ENCODE measurements at places on chromosomes 4 and X.

DNA sequence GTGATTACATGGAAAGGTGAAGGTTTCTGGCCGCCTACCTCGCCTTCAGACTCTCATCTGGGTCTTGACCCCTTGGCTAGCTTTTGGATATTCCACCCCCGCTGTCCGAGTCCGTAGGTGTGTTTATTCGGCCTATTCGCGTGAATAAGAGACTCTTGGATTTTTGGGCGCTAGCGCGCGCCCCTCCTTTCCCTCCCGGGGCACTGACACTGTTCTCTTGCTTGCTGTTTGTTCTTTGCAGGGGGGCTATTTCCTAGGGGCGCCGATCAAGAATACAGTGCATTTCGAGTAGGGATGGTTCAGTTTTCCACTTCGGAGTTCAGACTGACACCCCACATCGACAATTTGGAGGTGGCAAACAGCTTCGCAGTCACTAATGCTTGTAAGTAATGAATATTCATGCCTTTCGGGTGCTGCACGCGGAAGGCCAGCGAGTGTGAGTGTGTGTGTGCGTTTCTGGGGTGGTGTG is 932 bp downstream of the GRIA2 start:
- no peak for DNase-seq

- DNase-seq: no peak
These were observed 93.1 kb upstream of the TEX13D start for GRCh38 chrX:124239324-124239723.

DNA sequence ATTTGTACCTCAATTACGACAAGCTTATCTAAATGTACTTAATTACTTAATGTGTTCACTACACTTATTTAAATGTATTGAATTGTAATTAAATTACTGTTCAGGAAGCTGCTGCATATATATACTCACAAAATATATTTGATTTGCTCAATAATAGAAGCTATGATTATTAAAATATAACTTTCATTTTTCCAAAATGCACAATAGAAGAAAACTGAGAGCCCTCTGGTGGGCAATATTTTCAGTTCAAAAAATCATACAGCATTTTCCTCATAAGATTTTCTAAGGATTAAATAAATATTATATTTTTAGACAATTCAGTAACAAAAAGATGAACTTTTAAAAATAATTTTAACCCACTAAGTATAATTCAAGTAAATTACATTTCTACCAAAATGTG is 217.3 kb downstream of the DKK2 start:
- no peak for DNase-seq

DNA sequence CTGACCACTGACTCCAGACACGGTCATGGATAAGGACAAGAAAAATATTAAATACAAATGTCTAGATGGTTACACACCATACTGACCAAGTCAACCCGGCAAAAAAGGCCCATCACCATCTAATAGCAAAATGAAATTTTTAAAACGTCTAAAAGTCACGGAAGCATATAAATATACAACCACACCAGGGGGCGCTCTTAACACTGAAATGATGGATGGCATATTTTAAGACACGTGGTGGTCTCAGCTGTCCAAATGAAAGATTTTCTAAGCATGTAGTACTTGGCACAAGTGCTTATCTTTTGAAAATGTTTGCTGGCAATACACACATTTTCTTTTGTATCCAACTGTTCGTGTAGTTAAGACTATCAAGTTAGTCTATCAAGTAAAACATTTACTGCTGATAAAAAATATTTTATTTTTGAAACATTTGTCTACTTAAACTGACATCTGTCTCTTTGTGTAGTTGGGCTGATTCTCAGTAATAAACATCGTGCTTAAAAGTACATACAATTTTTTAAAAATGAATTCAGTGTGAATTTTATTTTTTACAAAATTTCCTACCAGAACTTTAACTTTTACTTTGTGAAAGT is 64.6 kb downstream of the COX7B2 start:
- no peak for DNase-seq

- DNase-seq: no peak
These were observed 9.6 kb upstream of the NDUFC1 start for GRCh38 chr4:139311909-139312308.

DNA sequence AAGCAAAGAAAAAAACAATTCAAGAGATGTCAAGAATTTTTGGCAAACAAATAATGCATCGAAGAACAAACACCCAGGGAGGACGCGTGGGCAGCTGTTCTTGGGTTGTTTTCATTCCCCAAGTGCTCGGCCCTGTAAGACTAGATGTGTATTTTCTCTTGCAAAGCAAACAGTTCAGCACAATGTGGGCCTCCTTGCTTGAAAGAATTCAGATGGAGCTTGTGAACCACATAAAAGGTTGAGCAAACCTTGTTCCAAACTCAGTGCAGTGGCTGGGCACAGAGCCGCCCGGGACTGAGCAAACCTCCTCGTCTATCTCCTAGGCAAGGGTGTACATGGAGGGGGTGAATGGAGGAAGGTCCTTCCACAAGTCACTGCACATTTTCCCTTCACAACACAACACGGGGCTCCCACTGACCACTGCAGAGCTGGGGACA is 82.4 kb downstream of the HTRA3 start:
- DNase-seq: no peak

DNA sequence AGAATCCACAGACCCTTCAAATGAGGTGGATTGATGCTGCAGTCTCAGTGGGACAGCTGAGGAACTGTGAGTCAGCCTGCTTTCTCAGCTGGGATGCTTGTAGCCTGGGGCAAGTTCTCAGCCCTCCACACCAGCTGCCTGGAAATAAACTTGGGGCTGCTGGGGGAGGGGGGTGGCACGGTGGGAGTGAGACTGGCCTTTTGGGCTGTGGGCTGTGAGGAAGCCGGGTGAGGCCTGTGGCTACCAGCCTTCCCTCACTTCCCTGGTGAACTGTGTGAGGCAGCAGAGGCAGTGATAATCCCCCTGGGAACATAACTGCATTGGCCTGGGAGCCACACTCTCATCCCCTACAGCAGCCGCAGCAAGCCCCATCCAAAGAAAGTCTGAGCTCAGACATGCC is 114.5 kb upstream of the GUCY1A1 start:
- DNase-seq: no peak

DNA sequence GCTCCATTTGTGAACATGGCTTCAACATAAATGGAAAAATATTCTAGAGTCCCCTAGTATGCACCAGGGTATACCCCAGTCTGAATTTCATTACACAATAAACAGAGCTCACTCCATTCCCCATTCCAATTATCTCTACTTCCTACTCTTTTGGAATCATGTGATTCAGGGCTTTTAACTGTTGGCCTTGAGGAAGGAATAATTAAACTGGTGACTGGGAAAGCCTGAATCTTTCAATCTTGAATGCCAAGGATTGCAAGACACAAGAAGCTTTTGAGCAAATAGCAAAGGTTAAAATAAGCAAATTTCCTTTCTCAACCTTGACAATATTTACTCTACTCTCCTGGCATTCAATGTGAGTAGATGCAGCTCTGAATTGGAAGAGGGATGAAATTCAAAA is 77.5 kb upstream of the INPP4B start:
- DNase-seq: no peak
